ENCODE measurements at places on chromosomes 6 and 20.

DNA sequence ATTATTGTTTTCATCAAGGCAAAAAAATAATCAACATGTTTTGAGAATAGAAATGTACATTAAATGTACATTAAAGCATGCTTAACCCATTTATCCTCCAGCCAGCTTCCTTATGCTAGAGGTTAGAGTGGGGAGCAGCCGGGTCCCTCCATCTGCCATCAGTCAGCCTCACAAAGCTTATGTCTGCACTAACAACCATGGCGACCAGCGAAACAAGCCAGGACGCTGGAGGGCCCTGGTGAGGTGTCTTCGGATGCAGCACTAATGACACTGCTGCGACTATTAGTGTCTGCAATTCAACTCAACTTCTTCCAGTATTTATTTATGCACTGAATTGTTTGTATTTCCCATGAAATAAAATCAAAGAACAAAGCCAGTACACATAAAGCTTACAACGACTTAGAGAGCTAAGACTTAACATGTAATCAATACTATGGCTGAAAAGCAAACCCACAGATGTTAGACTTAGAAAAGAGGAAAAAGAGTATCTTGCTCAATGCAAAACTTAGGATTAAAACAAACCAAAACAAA is 6.8 kb downstream of the CLDN20 start:
- no peak for DNase-seq

- DNase-seq = no peak
Observed at GRCh38 chr6:112903361-112903760, 556.2 kb downstream of the RFPL4B start.

DNA sequence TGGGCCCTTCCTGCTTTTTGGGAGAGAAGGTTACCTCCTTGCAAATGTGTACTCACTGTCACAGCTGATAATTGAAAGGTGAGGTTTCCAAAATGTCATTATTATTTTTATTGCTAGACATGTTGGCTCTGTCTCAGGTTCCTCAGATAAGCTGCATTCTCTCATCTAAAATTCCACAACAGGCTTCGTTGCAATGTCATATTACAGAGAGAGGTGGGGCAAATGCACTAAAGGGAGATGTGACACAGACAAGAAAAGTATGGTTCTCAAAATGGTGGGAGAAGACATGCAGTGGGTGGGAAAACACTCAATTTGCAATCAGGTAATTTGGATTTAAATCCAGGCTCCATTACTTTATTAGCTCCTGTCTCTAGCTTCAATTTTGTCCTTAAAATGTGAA is 256.4 kb upstream of the POU3F2 start:
- no peak for DNase-seq

- DNase-seq = no peak
Observed at GRCh38 chr20:11686820-11687543, 230.7 kb upstream of the BTBD3 start.

DNA sequence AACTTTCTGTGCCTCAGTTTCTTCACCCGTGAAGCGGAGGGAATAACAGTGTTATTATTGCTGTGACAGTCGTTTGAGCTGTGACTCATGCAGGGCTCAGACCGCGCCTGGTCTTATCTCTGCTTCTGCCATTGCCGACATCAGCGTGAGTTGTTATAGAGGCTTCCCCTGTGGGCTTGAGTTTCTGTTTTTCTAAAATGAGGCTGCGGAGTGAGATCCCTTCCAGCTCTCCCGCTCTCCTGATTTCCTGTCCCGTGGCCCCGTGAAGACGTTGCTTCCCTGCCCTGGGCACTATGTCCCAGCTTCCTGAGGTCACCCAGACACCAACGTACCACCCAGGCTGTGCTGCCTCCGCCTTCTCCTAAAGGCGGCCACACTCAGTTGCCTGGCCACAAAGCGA is 278.5 kb downstream of the BMP7 start:
- no peak for DNase-seq

- DNase-seq = no peak
Observed at GRCh38 chr6:44058617-44059358, 68.5 kb downstream of the MRPL14 start.

DNA sequence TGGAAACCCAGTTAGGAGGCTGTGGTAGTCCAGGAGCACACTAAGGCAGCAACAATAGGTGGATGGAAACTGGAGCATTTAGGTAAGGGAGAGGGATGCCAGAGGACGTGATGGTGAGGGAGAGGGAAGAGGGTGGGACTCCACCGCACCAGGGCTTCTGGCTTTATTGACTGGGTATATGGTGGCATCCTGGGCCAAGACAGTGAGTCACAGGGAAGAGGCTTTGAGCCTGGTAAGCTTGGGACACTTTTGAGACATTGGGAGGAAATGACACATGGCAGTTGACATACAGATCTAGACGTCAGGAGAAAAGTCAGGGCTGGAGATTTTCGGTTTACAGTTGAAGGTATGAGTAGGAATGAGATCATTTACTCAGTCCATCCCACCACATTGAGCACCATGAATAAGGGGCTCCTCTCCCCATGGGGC is 14.9 kb downstream of the NT5E start:
- no peak for DNase-seq

- DNase-seq = no peak
Observed at GRCh38 chr20:210809-211502, 16.1 kb upstream of the DEFB129 start.

DNA sequence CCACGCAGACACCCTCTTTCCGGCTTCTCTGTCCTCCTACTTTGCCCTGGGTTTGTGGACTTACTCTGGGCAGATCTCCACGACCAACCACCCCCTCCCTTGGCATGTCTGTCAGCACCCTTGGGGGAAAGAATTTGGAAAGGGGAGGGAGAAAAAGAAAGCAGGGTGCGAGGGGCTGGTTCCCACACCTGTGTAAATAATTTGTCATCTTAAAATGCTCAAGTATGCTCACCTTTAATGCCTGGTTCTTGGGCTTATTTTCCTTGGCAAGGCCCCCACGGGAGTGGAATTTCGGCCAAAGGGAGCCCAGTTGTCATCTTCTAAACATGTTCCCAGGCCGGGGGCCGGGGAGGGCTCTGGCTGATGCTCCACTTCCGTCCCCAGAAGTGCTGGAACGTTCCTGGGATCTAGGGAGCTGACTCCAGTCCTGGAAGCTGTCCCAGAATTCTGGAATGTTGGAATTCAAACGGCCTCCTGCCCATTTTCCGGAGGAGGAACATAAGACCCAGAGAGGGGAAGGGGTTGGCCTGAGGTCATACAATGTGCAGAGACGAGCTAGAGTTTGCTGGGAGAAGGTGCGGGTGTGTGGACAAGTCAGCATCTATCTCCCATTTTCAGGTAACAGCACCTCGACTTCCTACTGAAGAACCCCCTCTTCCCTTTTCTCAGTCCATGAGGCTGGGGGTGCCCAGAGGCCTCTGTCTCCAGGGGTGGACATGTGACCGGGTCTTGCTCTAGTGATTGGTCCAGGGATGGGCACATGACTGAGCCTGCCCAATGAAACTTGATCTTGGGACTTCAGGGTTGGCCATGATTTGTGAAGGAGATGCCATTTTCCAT is 122.3 kb downstream of the CEBPB start:
- DNase-seq = no peak

- DNase-seq = no peak
Observed at GRCh38 chr20:58580474-58580835, 65.3 kb upstream of the APCDD1L start.

DNA sequence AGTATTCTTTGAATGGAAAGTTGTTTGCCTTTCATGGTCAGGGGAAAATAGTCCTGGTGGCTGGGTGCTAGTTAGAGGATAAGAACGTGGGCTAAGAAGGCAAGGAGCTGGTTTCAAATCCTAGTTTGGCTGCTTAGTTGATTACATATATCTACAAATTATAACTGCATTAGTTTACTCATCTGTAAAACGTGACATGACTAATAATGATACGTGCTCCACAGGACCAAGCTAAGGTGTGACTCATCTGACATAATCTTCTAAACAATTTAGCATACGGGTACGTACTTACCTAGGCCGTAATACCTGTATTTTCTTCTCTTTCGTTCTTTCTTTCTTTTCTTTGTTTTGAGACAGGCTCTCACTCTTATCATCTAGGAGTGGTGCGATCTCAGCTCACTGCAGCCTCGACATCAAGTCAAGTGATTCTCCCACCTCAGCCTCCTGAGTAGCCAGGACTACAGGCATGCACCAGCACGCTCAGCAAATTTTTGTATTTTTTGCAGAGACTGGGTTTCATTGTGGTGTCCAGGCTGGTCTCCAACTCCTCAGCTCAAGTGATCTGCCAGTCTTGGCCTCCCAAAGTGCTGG is 1274.2 kb upstream of the GJE1 start:
- no peak for DNase-seq

DNA sequence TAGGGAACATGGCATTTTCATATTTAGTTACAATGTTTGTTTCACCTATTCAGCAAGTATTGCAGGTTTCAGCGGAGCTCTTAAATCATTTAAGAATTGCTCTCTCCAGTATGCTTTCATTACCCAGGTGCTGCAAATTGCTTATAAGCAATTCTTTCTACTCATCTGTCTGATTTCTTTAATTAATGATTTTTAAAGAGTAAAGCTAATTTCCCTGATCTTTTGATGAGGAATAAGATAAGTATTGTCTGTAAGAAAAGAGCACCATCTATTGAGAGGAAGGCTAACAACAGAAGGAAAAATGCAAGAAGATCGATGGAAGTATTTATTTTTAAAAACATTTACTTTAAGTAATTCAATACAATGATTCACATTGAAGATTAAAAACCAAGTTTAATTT is 2.0 kb downstream of the OPRM1 start:
- DNase-seq = no peak

DNA sequence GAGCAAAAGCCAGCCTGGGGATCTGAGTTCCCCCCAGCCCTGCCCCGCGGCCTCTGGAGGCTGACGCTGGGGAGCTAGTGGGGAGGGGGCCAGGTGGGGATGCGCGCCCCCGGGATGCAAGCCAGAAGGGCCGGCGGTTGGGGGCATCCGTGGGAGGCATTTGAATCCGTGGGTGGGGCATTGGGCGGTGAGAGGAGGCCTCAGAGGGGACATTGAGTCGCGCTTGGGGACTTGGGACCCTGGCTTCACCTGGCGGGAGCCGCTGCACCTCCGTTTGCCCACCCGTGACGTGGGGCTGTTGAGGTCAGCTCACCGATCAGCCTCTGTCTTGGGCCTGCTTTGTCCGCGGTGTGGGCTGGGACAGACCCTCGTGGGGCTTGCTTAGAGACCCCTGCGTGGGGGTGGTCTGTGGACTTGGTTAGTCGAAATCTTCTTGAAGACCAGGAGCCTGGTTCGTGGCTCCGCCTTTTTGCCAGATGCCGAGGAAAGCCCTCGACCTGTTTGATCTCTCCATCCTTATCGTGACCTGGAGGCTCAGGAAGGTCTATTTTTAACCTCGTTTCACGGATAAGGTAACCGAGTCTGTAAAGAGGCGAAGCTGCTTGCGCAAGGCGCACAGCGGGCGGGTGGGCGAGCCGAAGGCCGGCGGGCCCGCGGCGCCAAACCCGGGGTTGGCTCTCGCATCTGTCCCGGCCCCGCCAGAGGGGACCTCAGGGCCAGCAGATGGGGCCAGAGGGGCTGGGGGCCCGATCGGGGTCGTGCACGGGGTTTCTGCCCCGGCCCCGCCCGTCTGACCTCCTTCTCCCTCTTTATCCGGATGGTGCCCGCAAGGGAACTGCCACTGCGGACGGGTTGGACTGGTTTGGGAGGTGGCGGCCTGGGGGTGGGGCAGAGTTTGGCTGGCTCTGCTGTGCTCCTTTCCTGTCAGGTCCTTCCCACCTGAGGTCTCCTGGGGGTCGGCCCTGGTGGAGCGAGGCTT is 8.3 kb downstream of the FAM110A start:
- no peak for DNase-seq

- no peak for DNase-seq
Observed at GRCh38 chr6:136738692-136739057, 53.6 kb downstream of the MAP3K5 start.

GRCh38 chr20:2768632-2769015 is 31.8 kb downstream of the CPXM1 start:
- DNase-seq = no peak

DNA sequence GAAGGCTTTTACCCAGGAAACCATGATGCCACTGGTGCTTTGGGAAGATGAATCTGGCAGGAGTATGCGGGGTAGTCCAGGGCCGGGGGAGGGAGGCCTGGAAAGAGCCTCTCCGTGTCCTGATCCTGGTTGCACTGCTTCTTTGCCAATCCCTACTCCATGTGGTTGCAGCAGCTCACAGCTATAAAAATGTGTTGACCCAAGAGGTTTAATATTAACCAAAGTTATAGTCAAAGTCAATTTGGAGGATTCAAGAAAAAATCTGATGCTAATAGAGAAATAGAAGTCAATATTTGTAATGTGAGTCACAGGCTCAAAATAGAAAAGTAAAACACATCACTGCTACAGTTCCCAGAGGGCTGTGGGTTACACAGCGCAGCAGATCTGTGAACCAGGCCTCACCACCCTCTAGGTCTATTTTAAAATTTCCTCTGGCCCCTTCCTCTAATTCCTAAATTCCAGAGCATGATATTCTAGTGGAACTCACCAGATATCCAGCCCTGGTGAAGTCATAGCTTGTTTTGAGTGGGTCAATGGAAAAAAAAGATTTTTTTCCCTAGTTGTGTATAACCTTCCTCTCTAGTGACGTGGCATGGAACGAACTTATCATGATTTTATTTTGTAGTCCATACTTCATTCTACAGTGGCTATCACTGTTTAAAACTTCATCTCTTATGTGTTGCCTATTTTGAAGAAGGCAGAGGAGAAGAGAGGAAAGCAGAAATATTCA is 63.2 kb upstream of the BMP2 start:
- DNase-seq = no peak

DNA sequence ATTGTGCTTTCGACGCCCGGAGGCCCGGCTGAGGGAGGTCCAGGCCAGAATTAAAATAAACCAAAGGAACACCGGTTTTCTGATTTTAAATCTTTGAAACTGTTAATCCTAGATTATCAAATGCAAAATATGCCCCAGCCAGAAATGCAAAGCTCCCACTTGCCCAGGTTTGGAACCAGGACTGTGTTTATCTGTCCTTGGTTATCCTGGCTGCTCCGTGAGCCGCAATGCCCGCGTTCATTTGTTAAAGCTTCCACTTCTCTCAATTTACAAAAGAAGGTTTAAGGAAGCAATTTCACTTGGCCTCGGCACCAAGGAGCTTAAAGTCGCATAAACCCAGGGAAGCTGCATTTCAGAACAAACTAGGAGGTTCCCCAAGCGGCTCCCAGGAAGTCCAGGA is 250.0 kb downstream of the TAF4 start:
- no peak for DNase-seq

- DNase-seq = no peak
Observed at GRCh38 chr6:3287308-3287707, 28.6 kb downstream of the PSMG4 start.

DNA sequence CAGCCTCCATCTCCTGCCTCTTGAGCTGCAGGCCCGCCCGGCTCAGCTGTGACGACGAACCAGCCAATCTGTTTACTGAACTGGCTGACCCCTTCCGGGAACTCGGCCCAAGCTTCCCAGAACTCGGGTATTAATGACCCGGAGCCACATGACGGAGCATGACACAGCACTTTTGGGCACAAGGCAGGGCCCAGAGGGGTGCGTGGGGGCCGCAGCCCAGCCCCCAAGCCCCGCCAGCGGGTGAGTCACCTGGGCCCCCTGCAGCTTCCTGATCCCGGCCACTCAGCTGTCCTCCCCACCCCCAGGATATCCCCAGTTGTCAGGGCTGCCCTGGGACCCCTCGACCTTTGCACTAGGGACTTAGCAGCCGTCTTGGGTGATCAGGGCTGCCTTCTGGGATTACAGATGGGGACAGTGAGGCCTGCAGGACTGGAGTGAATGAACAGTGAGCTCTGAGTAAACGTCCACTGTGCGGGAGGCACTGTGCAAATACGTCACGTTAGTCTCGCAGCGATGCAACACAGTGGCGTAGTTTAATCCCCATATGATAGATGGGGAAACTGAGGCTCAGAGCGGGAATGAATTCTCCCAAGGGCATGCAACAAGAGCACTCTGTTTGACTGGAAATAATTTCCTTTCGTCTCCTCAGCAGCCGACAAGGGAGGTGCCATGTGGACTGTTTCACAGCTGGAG is 102.1 kb downstream of the CEBPB start:
- no peak for DNase-seq

Data from stimulated activated CD4-positive, alpha-beta T cell treated with anti-CD3 and anti-CD28 coated beads, Interleukin-15, amount 100 ng/mL, for 1 hour (primary cell).